Urinary bladder (tissue), 4 donors: ENCODE measurements at places on chromosomes 1 and 21. TPM values are rescaled to one million over a fixed set of nuclear protein-coding genes. Genes with fewer than 3 reads are reported as not detected.

The TMEM125 gene
- total RNA-seq: 0.32 TPM

The NMNAT2 gene
- total RNA-seq: 2.4 TPM

The KRTAP25-1 gene
- not detected for total RNA-seq

The SLFNL1 gene
- 0.69 TPM for total RNA-seq

The RAVER2 gene
- 25.7 TPM for total RNA-seq
